ENCODE measurements at places on chromosomes 2 and 18.
A peak's percentile ranks its signal among the peaks of the same experiment; 100 is the strongest.

- DNase-seq: no peak
Measured at GRCh38 chr18:39326772-39327171, 1761.2 kb upstream of the CELF4 start.

DNA sequence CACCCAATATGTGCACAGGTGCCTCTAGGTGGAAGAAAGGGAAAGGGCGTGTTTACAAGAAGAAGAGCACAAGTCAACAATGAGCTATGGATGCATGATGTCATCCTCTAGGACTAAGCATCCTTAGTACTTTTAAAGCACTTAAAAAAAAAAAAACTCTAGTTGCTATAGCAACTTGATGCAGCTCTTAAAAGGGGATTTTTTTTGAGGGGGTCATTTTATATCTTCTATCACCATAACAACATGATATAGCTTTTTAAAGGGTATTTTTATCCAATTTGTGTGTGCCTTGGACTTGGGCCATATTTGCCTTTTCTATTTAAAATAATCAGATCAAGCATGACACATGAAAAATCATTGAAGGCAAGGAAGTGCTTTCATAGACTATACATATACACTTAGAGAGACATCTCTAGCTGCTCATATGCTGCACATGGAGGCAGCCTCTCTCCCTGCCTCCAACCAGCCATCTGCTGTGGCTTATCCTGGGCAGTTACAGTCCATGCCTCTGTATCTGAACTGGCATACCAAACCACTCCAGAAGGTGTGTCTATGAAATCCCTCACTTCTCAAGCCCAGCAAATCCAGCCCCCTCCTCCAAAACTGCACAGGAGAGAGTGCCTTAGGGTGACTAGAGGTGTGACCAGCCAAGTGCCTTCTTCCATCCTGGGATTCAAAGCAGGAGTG, 165.4 kb downstream of the MSH2 start:
- DNase-seq: no peak

DNA sequence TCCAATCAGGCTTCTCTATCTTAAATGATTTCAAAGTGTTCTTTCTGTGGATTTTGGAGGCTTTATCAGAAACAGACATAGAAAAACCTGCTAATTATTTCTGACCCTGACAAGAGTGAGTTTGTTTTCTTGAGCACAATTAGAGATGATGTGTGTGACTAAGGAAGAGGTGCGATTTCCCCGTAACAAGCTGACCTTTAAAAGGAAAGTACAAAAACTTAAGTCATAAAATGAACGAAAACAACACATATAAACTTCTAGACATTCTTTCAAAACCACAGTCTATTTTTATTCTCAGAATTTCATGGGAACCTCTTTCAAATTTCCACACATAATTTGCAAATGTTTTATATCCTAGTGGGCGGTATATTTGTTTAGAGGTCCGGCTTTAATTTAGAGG, 604.8 kb downstream of the CPS1 start:
- DNase-seq: no peak

- DNase-seq: no peak
Measured at GRCh38 chr2:38125842-38126241, 49.9 kb upstream of the CYP1B1 start.

- DNase-seq: no peak
Measured at GRCh38 chr18:79498662-79499061, 102.9 kb downstream of the NFATC1 start.

DNA sequence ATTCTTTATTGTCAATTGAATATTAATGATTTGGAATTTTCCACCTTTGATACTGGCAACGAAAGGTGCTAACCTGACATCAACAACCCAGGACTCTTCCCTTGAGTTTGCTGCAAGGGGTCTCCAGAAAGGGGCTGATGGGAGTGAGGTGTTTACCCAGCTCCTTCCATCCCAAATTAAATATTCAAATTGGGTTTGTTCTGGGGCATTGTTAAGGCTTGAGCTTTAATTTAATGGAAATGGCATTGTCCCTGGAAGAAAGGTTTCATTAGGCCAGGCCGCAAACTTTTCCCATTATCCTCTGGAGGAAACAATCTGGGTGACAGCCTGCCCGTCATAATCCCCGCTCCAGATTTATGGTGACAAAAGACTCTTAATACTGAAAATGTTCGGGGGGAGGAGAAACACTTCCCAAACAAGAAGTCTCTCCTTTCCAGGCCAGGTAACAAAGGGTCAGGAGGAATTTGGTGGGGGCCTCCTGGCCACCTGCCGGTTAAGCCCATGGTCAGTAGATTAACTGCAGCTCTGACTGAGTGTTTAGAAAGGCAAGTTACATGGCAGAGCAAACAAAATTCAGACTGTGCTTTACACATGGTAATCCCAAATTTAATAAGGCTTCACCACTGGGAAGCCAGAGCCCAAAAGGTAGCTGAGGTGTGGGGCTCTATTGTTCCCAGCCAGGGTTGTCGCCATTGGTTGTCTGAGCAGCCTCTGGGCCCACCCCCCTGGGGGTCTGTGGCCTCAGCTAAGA, 151.4 kb upstream of the SIX3 start:
- DNase-seq: no peak

DNA sequence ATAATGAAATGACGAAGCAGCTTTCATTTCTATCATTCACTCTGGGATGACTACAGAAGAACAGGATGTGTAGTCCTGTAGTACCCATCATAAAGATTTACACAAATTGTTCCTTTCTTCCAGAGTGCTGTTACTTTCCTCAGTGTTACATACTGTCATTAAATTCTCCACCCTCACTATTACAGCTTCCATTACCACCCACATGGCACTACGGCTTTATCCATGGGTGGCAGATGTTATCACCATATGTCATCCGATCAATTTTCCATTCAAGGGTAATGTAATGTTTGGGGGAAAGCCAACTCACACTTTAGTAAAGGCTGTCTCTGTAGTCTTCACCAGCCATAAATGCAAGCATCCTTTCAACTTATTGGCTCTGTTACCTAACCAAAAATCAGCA, 7.1 kb upstream of the CSRNP3 start:
- no peak for DNase-seq

DNA sequence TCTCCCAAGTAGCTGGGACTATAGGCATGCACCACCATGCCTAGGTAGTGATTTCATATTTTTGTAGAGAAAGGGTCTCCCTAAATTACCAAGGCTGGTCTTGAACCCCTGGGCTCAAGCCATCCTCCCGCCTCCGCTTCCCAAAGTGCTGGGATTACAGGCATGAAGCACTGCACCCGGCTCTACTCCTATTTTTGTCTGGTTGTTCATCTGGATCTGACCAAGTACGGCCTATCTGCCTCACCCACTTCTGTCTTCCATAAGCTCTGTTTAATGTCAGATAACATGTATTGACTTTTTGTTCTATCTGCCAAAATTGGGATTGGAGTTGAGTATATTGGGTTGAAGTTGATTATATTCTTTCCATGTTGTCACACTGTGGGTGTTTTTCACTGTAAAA, 198.4 kb downstream of the AFF3 start:
- DNase-seq: no peak

- no peak for DNase-seq
Measured at GRCh38 chr18:28123401-28124030, 53.4 kb downstream of the CDH2 start.

- no peak for DNase-seq
Measured at GRCh38 chr18:4308576-4308975, 146.5 kb downstream of the DLGAP1 start.

DNA sequence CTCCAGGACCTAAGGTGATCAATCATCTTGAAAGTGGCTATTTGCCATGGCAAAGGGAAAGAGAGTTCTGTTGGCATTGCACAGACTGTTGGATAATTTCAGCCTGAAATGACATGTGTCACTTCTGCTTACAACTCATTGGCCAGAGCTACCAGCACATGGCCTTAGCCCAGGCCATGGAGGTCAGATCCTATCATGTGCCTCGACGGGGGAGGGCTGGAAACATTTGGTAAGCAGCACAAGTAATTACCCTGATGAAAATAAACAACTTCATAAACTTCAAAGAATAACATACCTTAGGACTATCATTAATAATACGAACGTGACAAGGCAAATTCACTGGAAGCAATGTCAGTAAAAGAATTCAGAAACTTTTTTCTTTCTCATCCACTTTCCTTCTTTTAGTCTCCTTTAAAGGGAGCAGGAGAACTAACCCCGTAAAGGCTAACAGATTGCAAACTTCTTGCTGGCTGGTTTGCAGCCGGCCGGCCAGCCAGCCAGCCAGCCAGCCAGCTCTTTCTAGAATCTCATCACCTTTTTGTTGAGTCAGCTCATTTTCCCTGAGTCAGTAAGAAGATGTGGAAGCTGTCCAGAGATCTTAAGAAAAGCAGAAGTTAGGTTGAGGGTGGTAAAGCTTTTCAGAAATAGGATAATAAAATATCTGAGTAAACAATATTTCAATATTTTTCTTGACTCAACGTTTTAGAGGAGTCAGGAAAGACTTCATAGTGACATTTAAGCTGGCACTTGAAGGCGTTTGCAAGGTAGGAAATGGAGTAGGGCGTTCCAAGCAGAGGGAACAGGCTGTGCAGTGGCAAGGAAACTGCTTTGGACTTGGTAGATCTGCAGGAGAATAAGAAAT, 31.9 kb downstream of the CNRIP1 start:
- no peak for DNase-seq

DNA sequence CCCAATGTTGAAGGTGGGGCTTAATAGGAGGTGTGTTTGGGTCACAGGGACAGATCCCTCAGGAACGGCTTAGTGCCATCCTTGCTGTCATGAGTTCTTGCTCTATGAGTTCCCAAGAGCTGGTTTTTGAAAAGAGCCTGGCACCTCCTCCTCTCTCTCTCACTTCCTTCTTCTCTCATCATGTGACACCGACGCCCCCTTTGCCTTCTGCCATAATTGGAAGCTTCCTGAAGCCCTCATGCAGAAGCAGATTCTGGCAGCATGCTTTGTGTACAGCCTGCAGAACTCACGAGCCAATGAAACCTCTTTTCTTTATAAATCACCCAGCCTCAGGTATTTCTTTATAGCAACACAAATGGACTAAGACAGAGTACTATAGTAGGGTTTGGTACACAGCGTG, 100.4 kb upstream of the SH3BP4 start:
- DNase-seq: no peak

DNA sequence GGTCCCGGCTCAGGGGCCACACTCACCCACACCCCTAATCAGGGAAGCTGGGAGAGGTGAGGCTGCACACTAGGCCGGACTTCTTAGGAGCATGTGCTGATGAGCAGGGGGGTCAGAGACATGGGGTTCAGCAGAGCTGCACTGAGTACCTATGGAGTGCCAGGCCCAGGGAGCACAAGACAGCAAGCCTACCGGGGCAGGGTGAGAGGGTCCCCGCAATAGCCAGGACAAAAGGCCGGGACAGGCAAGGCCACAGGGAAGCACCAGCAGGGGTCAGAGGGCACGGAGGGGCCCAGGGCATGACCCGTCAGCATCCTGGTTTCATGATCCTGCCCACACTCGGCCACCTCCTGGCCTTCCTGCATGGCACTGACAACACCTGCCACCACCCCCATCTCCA, 73.5 kb downstream of the TNS1 start:
- no peak for DNase-seq

DNA sequence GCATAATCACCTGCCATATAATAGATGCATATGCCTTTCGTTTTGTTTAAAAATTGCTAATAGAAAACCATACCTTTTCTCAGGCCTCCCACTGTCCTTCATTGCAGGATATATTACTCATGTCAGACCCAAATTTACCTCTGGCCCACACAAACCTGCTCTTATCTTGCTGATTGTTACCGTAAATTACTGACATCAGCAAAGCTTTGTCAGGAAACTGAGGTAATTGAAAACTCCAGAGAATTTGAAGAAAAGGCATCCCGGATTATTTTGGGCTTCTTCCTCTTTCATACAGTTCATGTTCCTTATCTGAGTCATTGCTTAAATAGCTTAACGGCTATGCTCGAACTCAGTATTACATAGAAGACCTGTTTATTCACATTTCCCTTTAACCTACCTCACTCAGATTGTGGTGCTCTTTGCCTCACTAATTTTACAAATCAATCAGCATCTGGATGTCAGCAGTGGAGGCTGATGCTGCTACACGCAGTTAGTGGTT, 145.7 kb downstream of the ZEB2 start:
- DNase-seq: no peak

DNA sequence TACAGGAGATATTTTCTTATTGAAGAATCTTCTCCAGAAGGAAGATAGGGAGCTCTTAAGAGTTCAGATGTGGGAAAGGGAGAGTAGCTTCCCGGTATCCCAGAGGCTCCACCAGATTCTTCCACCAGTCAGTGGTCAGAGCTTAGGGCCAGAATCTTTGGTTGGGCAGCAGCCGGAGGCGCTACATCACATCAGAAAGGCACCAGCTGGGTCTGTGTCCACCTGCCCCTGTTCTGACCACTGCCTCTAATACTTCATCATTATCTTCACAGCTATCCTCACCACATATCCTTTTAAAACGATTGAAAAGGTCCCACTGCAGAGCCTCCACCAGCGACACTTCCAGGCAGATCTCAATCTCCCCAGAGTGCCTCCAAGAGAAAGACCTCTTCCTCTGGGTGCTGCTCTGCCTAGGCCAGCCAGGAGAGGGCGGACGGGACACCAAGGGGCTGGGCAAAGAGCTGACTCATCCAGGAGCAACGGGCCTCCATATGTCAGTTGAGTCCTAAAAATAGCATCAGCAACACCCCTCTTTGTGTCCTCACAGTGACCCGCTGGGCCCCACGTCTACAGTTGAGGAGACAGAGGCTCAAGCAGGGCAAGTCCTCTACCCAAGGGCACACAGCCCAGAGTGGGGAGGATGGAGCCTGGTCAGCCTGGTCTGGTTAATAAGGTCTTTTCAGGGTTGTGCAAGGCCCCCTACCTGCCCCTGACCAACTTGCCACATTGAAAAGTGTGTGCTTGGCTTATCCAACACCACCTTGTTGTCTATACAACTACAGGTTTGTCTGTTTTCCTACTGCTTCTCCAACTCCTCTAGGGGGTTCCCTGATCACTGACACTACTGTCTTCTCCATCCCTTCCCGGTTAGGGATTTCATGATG, 81.2 kb downstream of the ADD2 start:
- peak; percentile 22 for DNase-seq

- DNase-seq: no peak
Measured at GRCh38 chr2:153477636-153478288, 800 bp downstream of the RPRM start.

DNA sequence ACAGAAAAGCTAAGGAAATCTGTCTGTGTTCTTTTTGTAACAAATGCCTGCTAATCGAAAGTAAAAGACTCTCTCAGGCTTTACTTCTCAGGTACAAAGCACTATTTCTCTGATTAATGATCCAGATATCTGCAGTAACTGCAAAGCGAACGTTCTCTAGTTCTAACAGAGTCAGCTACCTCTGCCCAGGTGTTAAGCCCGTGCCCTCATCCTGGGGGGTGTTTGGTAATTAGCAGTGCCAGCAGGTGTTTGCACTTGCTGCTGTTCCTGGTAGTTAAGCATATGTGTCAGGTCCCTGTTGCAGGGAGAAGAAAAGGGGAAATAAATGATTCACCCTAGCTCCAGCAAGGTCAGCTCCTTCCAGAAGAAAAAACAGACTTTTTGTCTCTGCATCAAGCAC, 58.8 kb upstream of the CRIM1 start:
- DNase-seq: no peak

DNA sequence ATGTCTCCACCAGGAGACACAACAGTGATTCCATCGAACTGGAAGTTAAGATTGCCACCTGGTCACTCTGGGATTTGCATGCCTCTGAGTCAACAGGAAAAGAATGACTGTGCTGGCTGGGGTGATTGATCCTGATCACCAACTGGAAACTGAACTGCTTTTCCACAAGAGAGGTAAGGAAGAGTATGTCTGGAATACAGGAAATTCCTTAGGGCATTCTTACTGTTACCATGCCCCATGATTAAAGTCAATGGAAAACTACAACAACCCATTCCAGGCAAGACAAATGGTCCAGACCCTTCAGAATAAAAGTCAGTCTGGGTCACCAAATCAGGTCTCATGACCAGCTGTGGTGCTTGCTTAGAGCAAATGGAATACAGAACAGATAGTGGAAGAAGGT, 12.0 kb upstream of the DDX1 start:
- DNase-seq: no peak

Measured in stimulated activated CD4-positive, alpha-beta T cell treated with anti-CD3 and anti-CD28 coated beads, Interleukin-4, amount 100 ng/mL, for 1 hour (primary cell).